Mammary epithelial cell (primary cell): ENCODE measurements at places on chromosomes 4 and X. TPM values are rescaled to one million over a fixed set of nuclear protein-coding genes. Genes with fewer than 3 reads are reported as not detected.

GRCh38 chr4:124640022-124640730, 72.4 kb downstream of the ANKRD50 start:
- DNase-seq: peak; percentile 88

- no peak for DNase-seq
These were observed 19.1 kb downstream of the WDR17 start for GRCh38 chr4:176084769-176085168.

- DNase-seq: no peak
These were observed 57.9 kb downstream of the TKTL2 start for GRCh38 chr4:163415668-163416067.

- DNase-seq: peak; percentile 47
These were observed 61.0 kb downstream of the SEPSECS start for GRCh38 chr4:25098964-25099891.

The RNF212 gene
- 2.2 TPM for total RNA-seq

The TXK gene
- total RNA-seq: not detected in 2 replicates
